Fibroblast of skin of scalp (primary cell): ENCODE measurements at places on chromosomes 7 and 10.

DNA sequence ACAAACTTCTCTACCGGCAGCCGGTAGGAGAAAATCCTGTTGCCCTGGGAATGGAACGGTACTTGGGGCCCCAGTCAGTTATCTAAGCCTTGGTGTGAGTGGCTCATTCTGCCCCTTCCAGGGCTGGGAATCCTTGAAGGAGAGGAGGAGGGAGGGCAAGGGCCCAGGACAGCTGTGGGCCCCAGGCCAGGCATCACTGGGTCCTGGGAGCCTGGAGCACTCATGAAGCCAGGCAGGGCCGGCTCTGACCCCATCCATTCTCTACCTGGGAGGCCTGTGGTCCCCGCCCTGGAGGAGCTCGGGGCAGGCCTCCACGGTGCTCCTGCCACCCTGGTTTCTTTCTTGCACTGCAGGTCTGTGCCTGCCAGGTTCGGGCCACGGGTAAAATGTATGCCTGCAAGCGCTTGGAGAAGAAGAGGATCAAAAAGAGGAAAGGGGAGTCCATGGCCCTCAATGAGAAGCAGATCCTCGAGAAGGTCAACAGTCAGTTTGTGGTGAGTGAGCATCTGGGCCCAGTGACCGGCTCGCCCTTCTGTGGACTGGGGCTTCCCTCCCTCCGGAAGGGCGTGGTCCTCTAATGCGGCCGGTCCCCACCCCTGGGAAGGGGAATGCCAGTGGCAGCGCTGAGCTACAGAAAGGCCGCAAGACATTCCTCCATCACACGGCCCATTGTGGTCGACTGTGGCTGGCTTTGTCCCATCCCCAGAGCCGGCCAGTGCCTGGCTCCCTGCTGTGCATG, 111.3 kb downstream of the RGS10 start:
- peak; percentile 20 for DNase-seq

GRCh38 chr7:99191869-99192596, 15.9 kb downstream of the KPNA7 start:
- DNase-seq, result no peak

DNA sequence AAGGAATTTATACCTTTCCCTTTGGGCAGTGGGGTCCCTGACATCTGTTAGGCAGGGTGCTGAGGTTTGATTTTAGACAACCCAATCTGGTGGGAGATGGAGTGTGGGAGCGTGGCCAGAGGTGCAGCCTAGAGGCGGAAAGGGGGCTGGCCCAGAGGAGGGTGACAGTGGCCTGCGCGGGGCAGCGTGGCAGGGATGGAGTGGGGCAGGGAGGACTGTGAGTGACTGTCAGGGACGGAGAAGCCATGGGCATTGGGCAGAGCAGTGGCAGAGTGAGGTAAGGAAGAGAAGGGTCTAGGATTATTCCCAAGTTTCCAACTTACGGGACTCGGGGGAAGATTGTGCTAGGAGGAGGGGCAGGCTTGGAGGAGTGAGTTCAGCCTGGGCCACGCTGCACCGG, 181.9 kb downstream of the CCDC3 start:
- no peak for DNase-seq

GRCh38 chr7:124033807-124034753, 1.2 kb upstream of the TMEM229A start:
- DNase-seq, result no peak

- no peak for DNase-seq
These were observed 86.2 kb downstream of the CXCL12 start for GRCh38 chr10:44298713-44299112.

GRCh38 chr10:84548869-84549268, 220.5 kb downstream of the CCSER2 start:
- DNase-seq, result no peak

DNA sequence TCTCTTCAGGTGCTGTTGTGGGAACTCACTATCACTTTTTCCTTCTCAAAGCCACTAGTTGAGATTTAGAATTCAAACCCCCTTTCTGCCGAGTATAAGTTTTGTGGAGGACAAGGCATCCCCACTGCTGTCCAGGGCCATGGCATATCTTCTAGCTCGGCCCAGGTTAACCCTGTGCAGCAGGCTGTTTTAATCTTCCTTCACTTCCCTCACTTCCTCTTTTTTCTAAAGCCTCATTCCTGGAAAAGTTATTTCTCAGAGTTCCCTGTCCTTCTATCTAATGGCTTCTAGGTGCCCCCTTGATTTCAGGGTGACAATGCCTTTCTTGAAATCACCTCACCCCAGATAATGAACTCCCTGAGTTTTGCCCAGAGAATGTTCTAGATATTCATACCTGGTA, 222.3 kb downstream of the SNX10 start:
- no peak for DNase-seq

GRCh38 chr7:77352665-77353406, 63.3 kb downstream of the GSAP start:
- DNase-seq, result no peak

GRCh38 chr7:44210107-44210506, 9.3 kb downstream of the YKT6 start:
- no peak for DNase-seq
